ENCODE measurements at places on chromosomes 7 and 10.

DNA sequence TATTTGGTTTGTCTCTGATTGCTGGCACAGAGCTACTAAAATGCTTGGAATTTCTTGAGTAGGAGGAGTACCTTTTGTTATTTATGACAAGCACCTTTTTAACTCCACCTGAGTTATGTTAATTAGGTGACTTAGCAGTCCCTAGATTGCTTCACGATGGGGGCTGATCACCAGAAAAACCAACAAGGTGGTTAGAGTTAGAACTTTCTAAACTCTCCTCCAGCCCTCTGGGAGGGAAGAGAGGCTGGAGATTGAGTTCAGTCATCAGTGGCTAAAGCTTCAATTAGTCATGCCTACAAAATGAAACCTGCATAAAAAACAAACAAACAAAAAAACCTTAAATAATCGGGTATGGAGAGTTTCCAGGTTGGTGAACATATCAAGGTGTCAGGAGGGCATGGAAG lies 23.6 kb upstream of the ING3 start:
- DNase-seq, result no peak

GRCh38 chr10:70508912-70509756 lies 30.6 kb downstream of the PALD1 start:
- peak; percentile 65 for DNase-seq

DNA sequence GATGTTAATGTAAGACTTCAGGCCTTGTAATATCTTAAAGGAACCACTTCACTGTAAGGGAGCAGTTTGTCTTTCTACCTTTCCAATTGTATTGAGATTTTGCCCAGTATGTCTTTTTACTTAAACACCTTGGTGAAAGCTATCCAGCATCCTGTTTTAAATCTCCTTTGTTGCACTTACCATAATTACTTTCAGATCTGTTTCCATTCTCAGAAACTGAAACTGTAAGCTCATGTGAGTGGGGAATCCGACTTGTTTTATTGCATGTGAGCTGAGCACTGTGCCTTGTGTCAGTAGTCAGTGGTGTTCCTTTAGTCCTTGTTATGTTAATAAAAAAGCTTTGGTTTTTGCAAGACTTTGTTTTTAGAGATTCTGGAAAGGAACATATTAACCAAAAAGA lies 42.2 kb downstream of the BMPR1A start:
- DNase-seq, result peak; percentile 16

DNA sequence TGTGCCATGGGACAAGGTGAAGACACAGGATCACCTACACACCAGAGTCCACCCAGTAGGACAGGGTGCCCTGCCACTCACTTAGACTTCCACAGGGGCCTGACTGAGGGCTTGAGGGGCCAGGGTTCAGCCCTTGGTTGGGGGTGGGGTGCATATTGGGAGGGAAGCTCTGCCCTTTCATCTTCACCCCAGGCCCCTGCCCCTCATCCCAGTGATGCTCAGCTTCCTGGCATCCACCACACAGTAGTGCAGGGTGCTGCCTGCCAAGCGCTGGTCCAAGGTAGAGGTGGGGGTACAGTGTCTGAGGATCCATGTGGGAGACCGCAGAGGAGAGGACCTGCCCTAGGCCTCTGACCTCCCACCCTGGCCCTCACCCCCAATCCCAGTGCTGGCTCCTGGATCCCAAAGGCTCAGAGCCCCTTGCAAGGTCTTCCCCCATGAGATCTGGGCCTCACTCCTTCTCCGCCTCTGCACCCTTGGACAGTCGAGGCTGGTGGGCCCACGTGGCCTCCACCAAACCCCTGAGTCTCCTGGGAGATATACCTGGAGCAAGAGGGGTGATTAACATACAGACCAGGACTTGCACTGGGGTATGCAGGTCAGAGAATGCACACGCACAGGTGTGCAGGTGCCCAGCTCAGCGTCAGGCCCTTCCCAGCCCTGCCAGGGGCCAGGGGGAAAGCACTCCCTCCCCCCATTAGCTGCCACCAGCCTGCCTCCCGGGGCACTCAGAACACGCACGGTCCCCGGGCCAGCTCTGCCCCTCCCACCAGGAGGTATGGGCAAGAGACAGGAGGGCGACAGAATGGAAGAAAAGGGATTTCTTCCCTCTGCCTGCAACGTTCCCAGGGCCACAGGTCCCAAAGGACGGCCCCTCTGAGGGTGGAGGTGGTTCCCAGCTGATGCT lies 8.6 kb upstream of the IRF5 start:
- no peak for DNase-seq

- peak; percentile 25 for DNase-seq
These were observed 1.6 kb downstream of the ZRANB1 start for GRCh38 chr10:124943301-124944092.

GRCh38 chr7:101154693-101155102 lies 422 bp downstream of the AP1S1 start:
- no peak for DNase-seq

GRCh38 chr7:107972075-107972482 lies 30.9 kb downstream of the LAMB1 start:
- no peak for DNase-seq

GRCh38 chr10:72068126-72068765 lies 20.1 kb downstream of the SPOCK2 start:
- no peak for DNase-seq

DNA sequence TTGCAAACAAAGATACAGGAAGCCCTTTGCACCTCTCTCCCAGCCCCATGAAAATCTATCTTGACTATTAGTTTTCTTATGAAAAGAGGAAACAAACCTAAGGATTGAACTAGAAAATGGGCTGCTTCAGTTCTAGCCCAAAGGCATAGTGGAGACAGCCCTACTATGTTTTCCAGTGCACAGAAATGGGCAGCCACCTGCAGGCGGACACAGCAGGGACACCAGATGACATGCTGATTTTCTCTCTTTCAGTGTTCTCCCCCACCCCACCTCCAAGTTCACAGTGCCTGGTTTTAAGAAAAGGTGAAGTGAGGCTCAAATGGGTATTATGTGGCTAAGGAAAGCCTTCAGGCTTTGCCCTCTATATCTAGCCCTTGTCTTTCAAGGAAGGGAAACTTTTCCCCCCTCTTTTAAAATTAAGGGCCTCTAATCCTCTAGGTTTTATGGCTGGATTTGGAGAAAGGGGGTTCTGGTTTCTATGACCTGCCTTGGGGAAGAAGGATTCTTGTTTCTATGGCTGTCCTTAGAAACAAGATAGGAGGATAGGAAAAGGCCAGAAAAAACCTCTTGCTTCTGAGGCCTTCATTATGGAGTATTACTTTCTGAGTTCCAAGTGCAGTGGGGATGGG lies 23.5 kb upstream of the DDX50 start:
- DNase-seq, result no peak

GRCh38 chr7:83976302-83976701 lies 218.3 kb downstream of the SEMA3A start:
- peak; percentile 41 for DNase-seq

DNA sequence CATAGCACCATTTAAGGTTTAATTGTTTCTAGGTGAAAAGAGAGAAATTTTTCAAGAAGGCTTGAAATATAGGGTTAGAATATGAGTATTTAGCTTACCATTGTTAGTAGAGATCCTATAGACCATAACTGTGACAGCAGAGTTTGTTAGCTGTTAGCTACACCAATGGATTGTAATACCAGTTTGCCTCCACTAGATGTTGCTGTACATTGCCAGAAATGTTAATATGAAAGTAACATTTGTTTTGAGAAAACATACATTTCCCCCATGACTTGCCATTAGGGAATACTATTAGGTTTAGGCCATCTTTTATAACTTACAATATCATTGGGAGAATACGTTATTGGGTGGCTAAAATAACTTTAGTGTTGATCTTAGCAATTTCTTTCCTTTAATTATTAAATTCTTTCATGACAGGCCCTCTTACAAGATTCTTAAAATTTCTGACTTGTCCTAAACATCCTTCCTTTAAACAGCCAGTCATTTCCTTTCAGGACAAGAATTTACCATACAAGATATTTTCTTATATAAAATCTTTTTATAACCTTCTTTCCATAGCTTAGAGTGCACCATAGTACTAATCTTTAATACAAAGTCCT lies 39.5 kb downstream of the ZNF117 start:
- DNase-seq, result peak; percentile 52

DNA sequence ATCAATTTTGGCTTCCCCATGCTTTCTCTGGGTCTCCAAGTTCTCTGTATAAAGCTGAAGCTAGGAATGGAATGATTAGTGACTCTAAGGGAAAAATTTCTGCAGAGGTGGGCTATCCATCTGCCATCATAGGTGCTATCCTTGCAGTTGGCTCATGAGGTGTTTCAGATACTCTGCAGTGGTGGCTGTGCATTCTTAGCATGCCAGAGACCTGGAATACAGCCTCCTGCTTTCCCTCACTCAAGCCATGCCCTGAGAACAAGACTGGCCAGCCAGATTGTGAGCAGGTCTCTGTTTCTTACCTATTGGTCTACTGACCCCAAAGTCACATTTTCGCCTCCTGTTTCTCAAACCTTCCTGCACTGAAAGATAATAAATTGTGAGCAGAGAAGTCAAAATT lies 719.6 kb downstream of the CCSER2 start:
- no peak for DNase-seq

GRCh38 chr7:152149363-152149762 lies 123.9 kb downstream of the GALNT11 start:
- no peak for DNase-seq

GRCh38 chr7:140597428-140597949 lies 43.1 kb downstream of the DENND2A start:
- DNase-seq, result no peak

GRCh38 chr10:10821926-10822325 lies 195.7 kb upstream of the CELF2 start:
- DNase-seq, result no peak

DNA sequence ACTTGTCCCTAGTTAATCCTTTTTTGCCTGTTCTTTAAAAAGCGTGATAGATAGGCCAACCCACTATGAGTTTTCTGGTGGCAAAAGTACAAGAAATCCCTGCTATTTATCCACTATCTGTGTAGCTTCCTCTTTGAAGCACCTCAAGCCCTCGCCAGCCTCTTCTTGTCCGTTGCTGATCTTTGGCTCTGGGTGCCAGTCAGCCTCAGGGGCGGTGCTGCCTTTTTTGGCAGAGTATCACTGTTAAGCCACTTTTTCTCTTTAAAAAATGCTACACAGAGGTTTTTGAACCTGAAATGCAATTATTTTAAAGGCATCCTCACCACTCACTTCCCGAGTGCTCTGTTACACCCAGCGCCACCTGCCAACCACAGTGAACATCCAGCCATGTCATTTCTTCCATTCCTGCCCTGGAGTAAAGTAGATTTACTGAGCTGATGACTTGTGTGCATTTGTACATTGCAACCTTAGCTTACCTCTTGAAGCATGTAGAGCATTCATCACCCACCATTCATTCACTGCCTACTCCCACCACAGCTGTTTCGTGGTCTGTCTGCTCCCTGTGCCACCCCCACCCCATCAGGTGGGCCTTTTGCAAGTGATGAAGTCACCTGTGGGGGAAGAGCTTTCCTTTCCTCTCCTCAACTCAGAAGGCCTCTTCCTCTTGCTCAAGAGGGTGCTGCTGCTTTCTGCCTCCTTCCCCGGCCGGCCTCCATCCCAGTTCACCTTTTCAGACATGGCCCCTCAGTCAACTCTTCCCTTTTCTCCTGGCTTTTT lies 414.2 kb upstream of the GALNT17 start:
- no peak for DNase-seq

DNA sequence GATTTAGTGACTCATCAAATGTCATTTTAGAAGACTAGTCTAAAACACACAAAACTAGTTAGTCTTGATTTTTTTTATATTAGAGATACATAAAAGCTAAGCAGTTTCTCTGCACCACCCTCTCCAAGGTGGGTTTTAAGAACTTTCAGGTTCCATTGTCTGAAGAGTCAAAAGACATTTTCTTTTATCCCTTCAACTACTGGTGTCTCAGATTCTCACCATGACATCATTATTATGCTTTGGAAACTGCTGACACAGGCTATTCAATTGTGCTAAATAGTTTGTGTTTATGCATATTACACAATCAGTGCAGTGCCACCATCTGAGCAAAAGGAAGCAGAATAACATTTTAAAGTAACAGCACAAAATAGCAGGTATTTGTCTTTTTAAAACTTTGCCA lies 52.2 kb downstream of the IGF2BP3 start:
- DNase-seq, result peak; percentile 20

DNA sequence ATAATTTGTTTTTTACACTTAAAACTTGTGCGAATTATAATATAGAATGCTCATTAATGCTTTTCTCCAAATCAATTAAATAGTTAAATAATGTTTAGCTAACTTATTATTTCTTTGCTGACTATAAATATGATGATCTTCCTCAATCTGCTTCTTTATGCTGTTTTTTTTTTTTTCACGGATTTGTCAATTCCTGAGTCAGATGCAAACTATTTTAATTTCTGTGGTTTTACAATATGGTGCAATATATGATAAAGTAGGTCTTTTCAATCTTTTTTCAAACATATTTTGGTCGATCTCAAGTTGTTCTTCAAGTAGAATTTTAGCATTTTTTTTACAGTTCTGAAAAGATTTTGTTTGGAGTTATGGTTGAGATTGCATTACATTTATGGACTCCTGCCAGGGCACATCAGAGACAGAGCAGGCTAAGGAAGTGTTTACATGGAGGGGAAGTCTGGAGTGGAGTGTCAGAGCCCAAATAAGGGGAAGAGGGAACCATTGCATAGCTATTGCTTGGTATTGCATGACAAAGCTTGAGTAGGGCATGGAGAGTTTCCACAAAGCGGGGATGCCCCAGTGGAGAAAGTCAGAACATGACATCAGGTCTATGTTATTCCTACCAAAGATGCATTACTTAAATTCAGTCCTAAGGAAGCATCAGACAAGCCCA lies 204.4 kb downstream of the OTUD1 start:
- DNase-seq, result no peak

- DNase-seq, result peak; percentile 78
These were observed 28.6 kb downstream of the JAZF1 start for GRCh38 chr7:28151965-28152364.

GRCh38 chr10:55410415-55410885 lies 609.4 kb upstream of the PCDH15 start:
- peak; percentile 58 for DNase-seq

DNA sequence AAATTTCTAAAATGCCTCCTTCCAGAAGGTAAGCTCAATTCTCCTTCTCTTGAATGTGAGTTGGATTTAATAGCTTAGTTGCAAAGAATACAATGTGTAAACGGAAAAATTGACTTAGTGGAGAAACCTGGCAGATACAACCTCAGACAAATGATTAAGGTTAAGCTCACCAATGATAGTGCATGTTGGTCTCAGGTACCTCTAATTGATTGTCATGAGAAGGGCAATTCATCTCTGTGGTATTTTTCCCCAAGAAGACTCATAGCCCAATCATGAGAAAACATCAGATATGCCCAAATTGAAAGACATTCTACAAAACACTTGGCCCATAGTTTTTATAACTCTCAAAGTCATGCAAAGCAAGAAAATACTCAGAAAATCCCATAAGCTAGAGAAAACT lies 36.2 kb upstream of the TMEM106B start:
- DNase-seq, result peak; percentile 53

GRCh38 chr10:29811751-29812427 lies 177.1 kb upstream of the SVIL start:
- DNase-seq, result peak; percentile 90
